Tibial nerve (tissue), 4 donors: ENCODE measurements at places on chromosomes 12 and 14. TPM values are rescaled to one million over a fixed set of nuclear protein-coding genes. Genes with fewer than 3 reads are reported as not detected.

The TMEM52B gene
- total RNA-seq, result not detected

DNA sequence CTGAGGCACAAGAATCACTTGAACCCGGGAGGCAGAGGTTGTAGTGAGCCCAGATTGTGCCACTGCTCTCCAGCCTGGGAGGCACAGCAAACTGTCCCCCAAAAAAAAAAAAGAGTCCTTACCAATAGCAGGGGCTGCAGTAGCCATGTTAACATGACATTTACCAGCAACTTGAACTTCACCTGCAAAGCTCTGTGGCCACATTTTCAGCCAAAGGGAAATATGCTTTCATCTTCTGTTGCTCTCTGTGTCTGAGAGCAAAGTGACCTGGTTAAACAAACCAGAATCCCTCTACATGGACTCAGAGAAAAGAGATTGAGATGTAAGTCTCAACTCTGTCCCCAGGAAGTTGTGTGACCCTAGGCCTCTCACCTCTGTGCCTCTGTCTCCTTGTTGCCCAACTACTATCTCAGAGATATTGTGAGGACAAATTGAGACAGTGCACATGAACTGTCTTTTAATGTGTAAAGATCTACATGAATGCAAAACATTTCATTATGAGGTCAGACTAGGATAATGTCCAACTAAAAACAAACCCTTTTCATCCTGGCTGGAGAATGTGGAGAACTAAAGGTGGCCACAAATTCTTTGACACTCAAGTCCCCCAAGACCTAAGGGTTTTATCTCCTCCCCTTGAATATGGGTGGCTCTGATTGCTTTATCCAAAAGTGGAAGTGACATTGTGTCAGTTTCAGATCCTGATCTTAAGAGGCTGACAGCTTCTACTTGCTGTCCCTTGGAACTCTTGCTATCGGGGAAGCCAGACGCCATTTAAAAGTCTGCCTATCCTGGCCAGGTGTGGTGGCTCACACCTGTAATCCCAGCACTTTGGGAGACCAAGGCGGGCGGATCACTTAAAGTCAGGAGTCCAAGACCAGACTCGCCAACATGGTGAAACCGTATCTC is 24.7 kb upstream of the P2RX4 start:
- no peak for DNase-seq

The RAD9B gene
- total RNA-seq, result 0.30 TPM

DNA sequence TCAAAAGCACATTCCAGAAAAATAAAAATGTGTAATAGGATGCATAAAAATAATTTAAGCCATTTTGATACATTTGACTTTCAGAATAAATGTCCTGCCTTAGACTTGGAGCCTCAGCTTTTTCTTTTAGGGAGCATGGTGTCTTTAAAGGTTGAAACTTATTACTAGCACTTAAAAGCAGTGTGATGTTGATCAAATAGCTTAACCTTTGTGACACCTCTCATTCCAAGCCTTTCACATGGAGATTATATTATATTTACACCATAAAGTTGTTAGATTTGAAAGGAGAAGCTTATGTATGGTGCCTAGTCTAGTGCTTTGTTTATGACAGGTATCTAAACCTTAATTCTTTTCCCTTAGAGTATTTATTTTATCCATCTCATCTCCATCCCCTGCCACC is 61.9 kb downstream of the KTN1 start:
- no peak for DNase-seq

DNA sequence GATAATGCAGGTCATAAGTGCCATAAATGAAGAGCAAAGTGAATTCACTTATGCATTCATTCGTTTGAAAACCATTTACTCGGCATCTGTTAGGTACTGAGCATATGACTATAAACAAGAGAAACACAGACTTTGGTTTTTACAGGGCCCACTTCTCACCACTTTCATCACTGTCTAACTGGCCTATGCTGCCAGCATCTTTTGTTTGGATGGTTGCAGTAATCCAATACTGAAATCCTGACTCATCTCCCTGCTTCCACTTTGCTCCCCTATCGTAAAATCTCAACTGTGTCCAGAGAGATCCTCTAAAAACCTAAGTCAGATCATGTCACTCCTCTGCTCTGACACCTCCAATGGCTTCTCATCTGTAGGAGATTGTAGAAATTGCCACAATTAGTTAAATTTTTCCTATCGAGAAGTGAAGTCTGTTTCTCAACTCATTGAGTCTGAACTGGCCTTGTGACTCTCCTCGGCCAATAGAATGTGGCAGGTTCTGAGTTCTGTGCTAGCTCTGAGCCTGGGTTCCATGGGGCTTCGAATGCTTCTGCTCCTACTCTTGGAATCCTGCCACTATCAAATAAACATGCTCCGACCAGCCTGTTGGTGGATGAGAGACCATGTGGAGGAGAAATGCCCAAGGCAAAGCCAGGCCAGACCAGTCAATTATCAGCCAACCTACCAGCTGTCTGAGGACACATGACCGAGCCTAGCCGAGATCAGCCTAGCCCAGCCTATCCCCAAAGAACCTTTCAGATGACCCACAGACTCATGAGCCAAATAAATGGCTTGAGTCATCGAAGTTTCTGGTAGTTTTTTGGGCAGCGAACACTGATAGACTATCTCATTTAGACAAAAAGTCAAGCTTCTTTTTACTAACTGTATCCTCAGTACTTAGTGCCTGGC is 2.2 kb upstream of the BATF start:
- DNase-seq, result no peak

DNA sequence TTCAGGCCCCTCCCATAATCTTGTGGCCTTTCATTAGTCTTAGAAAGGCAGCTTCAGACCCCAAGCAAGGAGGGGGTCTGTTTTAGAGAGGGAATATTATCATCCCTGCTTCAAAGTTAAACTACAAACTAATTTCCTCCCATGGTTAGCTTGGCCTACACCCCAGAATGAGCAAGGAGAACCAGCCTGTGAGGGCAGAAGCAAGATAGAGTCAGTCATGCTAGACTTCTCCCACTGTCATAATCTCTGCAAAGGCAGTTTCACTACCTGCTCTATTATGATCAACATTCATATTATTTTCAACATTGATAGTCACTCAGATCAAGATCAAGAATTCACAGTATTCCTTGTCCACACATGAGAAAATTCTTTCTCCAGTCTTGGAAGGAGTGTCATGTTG is 105.1 kb downstream of the GXYLT1 start:
- no peak for DNase-seq

- DNase-seq, result no peak
These were observed 311.9 kb downstream of the BCL11B start for GRCh38 chr14:98959958-98960616.

The ULK1 gene
- total RNA-seq, result 52.2 TPM
